RWPE1 (cell line): ENCODE measurements at places on chromosomes 6 and 20.

GRCh38 chr20:13205848-13206434 lies 15.1 kb upstream of the ISM1 start:
- DNase-seq: peak; percentile 11

GRCh38 chr6:15184441-15184861 lies 61.4 kb upstream of the JARID2 start:
- DNase-seq: no peak

DNA sequence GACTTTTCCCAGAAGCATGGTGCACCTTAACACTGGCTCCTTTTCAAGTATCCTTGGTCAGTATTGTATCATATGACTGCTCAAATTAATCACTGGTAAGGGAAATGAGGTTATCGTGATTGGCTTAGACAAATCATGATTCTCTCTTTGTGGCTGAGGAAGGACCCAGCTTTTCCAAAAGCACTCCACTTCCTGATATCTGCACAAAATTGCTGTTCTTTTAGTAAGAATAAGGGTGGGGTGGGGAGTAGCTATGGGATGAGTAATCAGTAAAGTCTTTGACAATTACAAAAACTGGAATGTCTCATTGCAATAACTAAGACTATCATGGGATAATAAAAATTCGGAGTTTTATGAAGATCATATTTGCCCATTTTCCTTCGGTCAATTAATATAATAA lies 9.0 kb upstream of the RIPPLY2 start:
- DNase-seq: no peak

DNA sequence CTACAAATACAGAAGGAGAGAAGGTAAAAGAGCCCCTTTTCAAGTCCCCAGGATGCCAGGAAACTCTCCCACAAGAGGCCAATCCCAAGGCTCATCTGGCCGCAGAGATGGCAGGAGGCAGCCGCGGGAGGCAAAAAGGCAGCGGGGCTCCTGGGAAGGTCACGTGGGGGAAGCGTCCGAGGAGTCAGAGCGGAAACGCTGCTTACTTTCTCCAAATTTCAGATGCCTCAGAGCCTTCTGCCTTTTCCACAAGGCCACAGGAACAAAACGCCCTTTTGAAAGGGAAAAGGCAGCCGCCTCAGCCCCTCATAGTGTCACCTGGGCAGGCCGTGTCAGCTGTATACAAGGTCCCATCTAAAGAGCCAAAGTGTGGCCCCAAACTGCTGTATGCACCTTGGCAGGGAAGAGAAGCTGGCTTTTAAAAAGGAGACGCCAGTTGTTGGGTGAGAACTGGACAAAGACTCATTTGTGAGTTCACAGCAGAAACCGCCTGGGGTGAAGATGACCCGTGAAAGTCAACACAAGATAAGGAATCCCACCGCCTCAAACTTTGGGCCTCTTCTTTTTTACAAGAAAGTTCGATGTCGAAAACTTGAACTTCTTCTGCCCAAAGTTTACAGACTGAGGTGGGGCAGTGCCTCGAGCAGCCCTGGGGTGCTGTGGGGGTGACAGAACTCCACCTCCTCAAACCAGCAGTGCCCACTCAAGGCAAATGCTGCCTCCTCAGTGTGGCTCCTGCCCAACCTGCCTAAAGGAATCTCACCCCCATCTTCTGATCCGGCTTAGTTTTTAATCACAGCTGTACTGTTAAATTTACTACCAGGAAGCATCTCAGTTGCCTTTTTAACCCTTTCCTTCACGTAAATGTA lies 45.4 kb downstream of the EZR start:
- DNase-seq: no peak

DNA sequence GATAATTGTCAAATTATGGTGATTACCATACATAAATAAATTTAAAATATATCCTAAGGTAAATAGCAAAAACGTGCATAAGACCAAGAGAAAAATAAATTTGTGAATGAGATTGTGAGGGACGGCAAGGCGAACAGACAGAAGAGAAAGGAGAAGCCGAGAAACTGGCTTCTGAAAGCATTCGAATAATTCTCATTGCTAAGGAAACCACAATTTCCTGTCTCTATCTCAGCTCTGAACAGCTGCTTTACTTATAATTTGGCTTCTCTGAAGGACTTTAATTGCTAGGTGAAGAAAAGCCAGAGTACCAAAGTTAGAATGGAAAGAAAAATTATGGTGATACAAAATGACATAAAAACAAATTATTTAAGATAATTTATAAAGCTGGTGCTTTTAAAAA lies 79.0 kb upstream of the RGS17 start:
- no peak for DNase-seq

GRCh38 chr6:47034421-47034820 lies 7.7 kb downstream of the ADGRF1 start:
- DNase-seq: no peak

- no peak for DNase-seq
These were observed 65.6 kb downstream of the GJA10 start for GRCh38 chr6:89959883-89960282.

- DNase-seq: no peak
These were observed 245.9 kb upstream of the HSF2 start for GRCh38 chr6:122153557-122153956.

DNA sequence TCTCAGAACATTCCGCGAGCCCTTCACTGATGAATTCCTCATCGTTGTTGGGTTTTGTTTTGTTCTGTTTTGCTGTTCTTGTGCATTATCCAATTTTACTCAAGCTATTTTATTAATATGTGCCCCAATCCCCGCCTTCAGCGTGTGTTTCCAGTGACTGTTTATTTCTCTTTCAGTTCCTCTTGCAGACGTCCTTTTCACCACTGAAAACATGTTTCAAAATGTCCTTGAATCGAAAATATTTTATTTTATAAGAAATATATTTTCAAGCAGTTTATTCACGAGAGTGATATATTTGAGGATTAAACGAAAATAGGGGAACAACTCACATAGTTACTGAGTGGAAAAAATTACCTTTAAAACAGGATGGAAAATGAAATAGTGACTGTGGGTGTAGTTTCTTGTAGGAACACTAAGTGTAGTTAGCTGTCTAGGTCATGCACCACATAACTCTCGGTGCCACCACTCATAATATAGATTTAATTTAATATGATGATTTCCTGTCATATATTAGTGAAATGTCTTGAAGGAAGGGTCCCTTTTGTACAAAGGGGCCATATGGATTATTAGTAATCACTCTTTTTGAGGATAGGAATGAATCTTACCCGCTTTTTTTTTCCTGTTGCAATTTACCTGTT lies 45.3 kb upstream of the HDDC2 start:
- DNase-seq: no peak

DNA sequence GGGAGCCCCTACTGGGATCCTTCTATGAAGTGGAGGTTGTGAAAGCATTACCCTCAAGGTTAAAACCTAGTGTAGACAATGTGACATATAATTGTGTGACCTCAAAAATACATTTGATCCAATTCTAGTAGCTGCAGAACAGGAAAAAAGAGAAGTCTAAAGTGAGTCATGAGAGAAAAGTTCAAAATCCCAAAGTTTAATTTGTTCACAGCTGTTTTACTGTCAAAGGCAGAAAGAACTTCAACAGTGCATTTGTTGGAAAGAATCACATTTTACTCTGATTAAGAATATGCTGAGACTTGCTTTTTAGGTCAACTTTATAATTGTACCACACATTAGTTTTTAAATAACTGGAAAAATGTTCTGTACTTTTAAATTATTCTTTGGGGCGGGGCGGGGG lies 1027.4 kb upstream of the FLRT3 start:
- DNase-seq: no peak

GRCh38 chr6:11263291-11263775 lies 30.9 kb upstream of the NEDD9 start:
- peak; percentile 45 for DNase-seq

- no peak for DNase-seq
These were observed 19.2 kb upstream of the QKI start for GRCh38 chr6:163395122-163395830.

- DNase-seq: no peak
These were observed 75.7 kb downstream of the ARID1B start for GRCh38 chr6:156852858-156853216.

GRCh38 chr6:56753811-56754210 lies 111.1 kb upstream of the DST start:
- no peak for DNase-seq

DNA sequence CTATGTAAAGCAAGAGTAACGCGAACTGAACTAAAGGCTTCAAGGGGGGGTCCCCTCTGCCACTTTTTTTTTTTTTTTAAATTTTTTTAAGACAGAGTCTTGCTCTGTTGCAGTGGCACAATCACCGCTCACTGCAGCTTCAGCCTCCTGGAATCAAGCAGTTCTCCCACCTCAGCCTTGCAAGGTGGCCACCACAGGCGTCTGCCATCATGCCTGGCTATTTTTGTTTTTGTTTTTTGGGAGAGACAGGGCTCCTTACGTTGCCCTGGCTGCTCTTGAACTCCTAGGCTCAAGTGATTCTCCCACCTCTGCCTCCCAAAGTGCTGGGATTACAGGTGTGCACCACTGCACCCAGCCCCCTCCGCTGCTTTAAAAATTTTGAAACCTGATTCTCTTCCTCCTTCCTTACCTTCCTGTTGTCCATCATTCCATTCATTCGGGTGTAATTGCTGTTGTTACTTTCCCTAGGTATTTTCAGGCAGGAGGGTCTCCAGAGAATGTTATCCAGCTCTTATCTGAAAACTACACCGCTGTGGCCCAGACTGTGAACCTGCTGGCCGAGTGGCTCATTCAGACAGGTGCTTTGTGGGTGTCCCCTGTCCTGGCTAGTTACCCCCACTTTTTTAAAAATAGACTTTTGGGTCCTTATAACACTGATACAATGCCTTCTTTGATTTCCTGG lies 5.4 kb downstream of the NELFCD start:
- no peak for DNase-seq

DNA sequence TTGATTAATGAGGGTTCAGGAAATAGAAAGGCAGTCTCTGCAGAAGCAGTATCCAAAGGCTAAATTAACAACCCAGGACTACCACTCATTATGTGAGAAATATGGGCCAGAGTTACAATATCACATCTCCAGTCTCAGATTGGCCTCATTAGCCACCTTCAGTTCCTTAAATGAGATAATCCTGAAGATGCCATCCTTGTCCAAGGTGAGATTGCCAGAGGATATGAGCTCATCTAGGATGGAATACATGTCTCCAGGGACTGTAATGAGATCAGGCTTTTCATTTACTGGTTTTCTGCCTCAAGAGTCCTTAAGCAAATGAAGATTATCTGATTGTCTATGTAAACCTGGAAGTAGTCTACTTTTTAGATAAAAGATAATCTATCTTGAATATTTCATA lies 196.3 kb downstream of the FUT9 start:
- no peak for DNase-seq

DNA sequence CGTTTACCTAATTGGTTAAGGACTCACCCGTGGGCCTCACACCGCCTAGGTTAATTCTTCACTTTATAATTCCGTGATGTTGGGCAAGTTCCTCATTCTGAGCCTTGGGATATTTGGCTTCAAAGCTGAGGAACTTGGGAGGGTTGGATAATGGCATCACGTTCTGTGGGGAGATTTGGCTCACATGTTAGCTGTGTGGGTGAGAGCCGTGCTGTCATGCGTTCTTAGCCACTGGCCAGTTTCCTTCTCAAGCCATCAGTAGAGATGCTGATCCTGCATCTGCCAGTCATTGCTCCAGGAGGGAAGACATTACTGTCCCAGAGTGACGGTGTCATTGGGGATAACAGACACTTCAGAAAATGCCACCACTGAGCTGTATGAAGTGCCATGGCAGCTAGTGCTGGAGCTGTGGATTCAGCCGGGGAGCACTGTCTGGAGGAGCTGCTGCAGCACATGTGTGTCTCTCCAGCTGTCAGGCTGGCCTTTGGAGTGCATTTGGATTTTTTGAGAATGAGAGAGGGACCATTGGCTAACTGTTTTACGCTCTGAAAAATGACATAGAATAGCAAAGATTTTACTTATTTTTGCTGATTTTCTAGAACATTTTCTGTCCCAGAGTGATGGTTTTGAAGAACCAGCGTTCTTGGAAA lies 16.5 kb downstream of the IGF2R start:
- no peak for DNase-seq

DNA sequence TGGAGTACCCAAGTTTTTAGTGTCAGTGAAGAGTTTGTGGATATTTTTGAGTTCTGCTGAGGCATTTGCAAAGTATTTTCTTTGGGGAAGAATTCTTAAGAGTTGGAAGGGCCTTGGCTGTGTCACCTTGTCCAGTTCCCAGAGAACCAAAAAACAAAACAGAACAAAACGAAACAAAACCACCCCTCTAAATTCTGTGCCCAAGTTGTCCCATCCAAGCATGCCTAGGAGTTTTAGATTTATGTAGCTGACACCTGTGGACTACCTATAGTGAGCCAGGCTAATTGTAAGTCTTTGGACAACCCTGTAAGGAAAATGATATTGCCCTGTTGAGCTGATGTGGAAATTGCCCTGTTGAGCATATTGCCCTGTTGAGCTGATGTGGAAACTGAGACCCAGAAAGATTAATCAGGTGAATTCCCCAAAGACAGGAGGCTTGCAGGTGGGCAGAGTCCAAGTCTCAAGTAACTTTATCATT lies 1.0 kb upstream of the ECI2 start:
- DNase-seq: no peak

GRCh38 chr20:51062065-51062464 lies 39.2 kb upstream of the KCNG1 start:
- no peak for DNase-seq

DNA sequence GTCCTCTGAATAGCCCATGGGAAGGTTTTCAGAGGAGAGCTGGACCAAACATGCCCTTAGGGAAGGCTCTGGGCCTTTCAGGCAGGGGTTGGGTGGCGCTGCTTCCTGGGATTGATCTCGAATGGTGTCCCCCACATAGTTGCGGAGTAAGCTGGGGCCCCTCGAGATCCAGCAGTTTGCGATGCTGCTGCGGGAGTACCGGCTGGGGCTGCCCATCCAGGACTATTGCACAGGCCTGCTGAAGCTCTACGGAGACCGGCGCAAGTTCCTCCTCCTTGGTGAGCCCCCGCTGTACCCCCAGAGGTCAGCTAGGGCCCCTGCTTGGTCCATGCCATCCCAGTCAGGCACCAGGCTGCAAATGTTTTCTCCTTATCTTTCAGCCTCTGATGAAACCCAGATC lies 19.3 kb downstream of the CCM2L start:
- DNase-seq: no peak

- DNase-seq: no peak
These were observed 163.0 kb downstream of the NKAIN2 start for GRCh38 chr6:123966618-123967017.

- no peak for DNase-seq
These were observed 19.6 kb upstream of the GPR63 start for GRCh38 chr6:96856856-96857255.

DNA sequence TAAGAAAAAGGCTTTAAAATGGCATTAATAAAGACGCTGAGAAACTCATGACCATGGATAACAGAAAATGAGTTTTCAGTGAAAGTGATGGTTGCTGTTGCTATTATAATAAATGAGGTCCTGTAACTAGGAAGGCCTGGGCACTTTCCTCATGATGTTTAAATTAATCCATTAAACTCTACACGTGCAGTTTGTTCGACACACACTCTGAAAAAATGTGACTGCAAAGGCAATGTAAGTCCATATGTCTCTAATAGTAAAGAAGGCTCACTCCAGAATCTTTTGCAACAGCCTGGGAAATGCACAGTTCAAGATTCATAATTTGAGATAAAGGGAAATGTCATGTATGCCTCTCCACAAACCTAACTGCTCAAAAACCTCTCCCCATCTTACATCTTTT lies 153.4 kb downstream of the COL12A1 start:
- no peak for DNase-seq

- DNase-seq: no peak
These were observed 17.7 kb downstream of the HCK start for GRCh38 chr20:32069711-32070110.

- DNase-seq: no peak
These were observed 2.2 kb downstream of the CPXM1 start for GRCh38 chr20:2798095-2798805.

- no peak for DNase-seq
These were observed 384.5 kb upstream of the SULF2 start for GRCh38 chr20:48169650-48170225.
